Activated T-cell treated with anti-CD3 and anti-CD28 coated beads for 48 hours (primary cell): ENCODE measurements at places on chromosomes 12 and 14.

GRCh38 chr14:100849115-100849781 is 23.3 kb downstream of the MEG3 start:
- DNase-seq, result no peak

- no peak for DNase-seq
Measured at GRCh38 chr12:81222846-81223592, 145.1 kb downstream of the ACSS3 start.

DNA sequence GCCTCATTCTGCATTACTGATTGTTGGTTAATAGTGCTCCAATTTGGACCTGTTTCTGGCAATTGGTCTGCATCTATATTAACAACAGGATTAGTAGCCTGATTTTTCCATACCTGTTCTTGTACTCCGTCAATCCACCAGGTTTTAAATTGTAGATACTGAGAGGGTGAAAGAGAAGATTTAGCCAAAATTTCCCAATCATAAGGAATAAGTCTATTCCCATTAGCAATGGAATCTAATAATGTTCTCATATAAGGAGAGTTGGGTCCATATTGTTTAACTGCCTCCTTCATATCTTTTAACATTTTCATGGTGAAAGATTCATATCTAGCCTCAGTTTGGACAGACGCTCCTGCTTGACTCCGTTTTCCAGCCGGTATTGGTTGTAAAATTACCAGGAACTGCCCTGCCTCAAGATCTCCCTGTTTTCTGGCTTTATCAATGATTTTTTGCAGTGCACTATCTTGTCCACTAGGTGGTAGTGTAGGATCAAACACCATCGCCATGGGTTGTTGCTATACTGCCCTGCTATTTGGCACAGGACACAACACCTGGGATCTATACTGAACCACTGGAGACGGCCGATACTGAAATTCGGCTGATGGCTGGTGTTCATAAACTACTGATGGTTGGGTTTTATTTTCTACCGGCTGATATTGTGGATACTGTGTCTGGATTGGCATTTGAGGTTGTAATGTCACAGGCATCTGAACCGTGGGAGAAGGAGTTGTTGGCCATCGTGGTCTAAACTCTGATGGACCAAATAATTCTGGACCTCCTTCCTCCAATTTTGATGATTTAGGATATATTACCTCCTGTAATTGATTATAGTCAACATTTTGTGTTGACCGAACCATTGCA is 25.2 kb downstream of the DHRS4L2 start:
- no peak for DNase-seq

DNA sequence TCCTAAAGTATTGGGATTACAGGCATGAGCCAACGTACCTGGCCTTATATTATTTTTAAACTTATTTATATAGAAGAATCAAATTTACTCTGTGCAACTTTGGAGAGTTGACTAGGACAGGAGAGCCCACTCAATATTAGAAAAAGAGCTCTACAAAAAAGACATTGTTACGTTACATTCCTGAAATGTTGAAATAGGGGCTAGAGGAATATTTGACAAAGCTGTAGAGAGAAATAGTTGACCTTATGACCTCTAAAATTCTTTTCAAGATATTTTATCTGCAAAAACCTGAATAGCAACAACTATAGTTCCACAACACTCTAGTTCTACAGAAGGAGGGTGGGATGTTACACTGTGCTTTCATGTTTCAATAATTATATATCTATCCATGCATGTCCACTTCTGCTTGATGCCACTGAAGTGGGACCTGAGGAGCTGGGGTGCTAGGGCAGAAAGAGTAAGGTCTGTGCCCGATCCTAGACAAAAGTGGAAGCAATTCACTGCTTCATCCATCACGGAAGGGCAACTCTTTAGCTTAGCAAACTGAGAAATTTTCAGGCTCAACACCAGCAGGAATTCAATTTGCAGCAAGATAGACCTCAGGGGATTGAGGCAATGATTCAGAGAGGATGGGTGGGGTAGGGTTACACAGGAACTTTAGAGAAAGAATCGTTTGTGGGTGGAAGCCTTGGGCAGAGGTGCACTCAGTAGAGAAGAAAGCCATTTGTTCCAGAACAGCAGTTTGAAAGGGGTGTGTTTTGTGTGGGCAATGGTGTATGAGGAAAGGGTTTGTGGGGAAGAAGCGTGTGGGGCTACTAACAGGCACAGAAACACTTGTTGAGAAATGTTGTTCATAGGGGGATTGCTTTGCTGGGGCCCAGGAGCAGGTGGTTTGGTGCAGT is 16.0 kb upstream of the RNASE10 start:
- no peak for DNase-seq

GRCh38 chr14:75413013-75413412 is 14.8 kb upstream of the JDP2 start:
- no peak for DNase-seq

DNA sequence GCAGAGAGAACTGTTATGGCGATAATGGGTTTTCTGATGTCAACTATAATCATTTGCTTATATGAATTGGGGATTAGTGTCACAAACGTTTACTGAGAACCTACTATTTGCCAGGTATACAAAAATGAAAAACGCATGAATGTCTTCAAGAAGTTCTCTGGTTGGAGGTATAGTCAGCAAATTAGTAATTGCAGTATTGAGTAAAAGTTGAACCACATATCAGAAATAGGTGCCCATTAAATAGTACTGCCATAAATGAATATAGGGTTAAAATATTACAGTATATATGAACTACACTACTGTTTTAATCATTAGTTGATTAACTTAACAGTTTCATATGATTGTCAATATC is 60.0 kb downstream of the PTPRB start:
- DNase-seq, result no peak
